ENCODE measurements at places on chromosomes 1 and 21.

- no peak for DNase-seq
Measured at GRCh38 chr1:202754293-202754692, 44.0 kb upstream of the SYT2 start.

DNA sequence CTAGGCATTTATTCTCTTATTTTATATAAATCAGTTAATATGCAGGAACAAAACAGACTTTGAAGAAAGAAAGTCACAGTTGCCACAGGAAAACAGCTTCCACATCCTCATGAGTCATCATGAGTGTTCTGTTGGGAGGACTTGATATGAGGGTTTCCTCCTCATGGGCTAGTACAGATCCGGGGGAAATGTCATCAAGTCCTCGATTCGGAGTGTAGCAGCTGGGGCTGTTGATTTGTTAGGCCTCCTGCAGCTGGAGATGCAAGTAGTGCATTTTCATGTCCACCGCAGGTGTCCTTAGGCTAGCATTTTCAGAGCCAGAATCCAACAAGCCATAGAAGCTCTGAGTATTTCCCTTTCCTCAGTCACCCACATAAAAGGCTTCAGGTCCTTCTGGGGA is 36.7 kb downstream of the ADAM30 start:
- no peak for DNase-seq

GRCh38 chr1:175297291-175297690 is 104.7 kb upstream of the KIAA0040 start:
- no peak for DNase-seq

GRCh38 chr1:66944330-66945274 is 19.8 kb downstream of the MIER1 start:
- DNase-seq: no peak

DNA sequence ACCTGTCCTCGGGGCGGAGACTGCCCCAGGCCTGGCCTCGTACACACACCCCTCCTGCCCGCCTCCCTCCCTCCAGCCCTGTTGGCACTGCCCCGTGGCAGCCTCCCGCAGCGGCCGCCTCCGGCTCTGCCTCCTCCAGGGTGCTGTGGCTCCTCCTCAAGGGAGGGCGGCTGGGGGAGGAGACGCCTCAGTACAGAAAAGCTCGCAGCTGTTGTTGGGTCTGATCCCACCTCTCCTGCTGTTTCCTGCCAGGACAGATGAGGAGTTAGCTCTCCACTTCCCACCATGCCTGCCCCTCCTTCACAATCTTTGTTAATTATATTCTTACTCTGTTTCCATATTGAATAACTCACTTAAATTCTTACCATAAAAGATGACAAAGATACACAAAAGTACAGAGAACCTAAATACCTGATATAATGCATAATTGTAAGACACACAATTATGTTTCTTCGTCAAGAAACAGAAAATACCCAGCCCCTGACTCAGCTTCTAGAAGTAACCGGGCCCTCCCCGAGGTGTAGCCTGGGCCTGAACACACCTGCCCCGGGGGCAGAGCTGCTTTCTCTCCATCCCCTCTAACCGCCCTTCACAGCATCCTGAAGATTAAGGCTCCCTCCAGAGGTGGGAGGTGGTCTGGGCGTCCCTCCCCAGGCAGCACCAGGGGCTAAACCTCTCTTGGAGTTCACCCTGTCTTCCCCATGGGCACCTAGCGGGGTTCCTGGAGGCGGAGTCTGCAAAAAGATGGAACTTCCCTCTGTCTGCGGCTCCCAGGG is 30.6 kb upstream of the COL6A1 start:
- DNase-seq: no peak

DNA sequence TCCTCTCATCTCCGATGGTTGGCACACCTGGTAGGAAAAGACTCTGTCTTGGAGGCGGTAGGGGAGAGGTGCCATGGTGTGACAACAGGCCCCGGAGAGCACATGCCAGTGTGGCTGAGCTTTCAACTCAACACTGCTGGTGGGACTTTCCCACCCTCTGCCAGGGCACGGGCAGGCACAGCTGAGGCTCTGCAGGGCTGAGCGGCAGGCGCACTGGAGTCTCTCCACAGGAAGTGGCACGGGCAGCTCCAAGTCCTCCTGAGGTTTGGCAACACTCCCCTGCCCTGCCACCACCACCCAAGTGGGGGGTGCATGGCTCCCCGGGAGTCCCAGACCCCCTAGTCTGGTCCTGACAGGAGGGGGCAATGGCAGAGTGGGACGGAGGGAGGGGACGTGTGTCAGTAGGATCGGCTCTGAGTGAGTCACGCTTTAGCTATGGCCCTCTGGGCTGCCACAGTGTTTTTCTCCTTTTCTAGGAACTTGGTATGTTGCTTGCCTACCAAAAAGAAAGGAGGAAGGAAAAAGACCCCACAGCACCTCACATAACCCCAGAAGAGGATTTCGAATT is 27.3 kb upstream of the EVA1B start:
- no peak for DNase-seq

Measured in breast epithelium (tissue), 4 donors.